ENCODE measurements at places on chromosomes 7 and 10. TPM values are rescaled to one million over a fixed set of nuclear protein-coding genes. Genes with fewer than 3 reads are reported as not detected.

The HIF1AN gene
- 44.5 TPM for total RNA-seq

The RET gene
- 7.7 TPM for total RNA-seq

The PNLIPRP1 gene
- not detected for total RNA-seq

The SPDYE6 gene
- total RNA-seq, result not detected

The SH3PXD2A gene
- 28.7 TPM for total RNA-seq

The TAS2R4 gene
- total RNA-seq, result 0.14 TPM

The WNT8B gene
- total RNA-seq, result not detected

The CALML5 gene
- not detected for total RNA-seq

The ZNF777 gene
- 7.2 TPM for total RNA-seq

The TUBAL3 gene
- total RNA-seq, result not detected

The CCDC3 gene
- 4.7 TPM for total RNA-seq

The CALHM3 gene
- total RNA-seq, result not detected
